ENCODE measurements at places on chromosomes 6 and 20. TPM values are rescaled to one million over a fixed set of nuclear protein-coding genes. Genes with fewer than 3 reads are reported as not detected.

LINC00237 gene
- not detected for total RNA-seq

- no peak for DNase-seq
These were observed 6.0 kb upstream of the MYLK4 start for GRCh38 chr6:2756687-2757224.

NR2E1 gene
- not detected for total RNA-seq

BMP2 gene
- total RNA-seq = not detected

SLC12A5 gene
- total RNA-seq = 0.53 TPM

HLA-DQB2 gene
- total RNA-seq = not detected

DNA sequence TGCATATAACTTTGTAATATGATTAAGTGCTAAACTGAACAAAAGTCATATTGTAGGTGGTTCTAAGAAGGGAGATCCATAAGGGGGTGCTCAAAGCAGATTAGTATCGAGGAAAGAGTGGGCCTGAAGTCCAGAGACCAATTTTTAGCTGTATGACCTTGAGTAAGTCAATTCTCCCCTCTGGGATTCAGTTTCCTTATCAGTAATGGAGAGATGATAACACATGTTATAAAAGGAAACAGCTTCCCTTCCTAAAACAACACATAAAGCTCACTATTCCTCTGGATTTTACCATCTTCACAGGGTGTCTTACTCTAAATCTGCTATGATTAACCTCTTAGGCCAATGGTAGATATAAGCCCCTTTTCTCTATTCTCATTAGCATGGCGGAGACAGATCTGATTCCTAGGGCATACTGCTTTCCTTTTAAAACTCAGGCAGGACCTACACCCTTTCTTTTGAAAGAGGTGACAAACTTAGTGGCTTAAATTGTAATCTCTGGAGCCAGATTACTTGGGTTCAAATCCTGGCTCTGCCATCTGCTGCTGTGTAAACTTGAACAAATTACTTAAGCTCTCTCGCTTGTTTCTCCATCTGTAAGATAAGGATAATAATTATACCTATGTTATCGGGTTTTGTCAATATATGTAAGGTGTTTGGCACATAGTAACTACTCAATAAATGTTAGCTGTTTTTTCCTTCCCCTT lies 39.5 kb downstream of the ACSS2 start:
- DNase-seq = no peak

DNA sequence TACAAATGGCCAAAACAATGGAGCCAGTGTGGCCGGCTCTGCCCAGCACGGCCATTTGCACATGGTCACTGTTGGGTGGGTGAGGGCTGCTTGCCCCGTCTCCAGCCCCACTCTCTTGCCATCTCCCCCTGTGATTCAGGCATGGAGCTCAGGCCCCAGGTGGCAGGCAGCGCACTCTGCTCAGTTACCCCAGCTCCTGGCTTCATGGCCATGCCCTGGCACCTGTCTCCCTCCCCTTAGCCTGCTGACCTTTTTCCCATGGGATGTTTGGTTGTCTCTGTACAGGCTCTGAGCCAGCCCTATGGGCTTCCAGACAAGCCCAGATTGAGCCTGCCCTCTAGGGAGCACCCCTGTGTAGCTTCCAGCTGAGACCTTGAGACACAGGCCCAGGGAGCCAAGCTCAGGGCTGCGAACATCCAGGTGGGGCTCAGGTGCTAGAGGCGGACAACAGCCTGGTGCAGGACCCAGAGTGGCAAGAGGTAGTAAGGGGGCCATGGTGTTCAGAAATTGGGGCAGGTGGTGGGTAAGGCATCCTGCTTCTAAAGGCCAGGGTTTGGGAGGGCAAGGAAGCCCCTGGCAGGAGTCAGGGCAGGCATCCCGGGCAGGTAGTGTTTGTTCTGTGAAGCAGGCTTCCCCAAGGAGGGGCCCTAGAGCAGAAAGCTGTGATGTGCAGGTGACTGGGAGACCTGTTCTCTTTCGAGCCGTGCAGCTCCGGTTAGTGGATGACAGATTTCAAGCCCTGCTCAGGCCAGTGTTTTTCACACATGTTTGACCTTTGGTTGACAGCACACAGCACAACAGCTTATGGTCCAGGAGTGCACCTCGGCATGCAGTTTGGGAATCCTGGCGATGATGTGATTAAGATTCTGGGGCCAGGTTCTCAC lies 17.7 kb downstream of the SYNJ2 start:
- DNase-seq = no peak

HNF4A gene
- total RNA-seq = not detected

DNA sequence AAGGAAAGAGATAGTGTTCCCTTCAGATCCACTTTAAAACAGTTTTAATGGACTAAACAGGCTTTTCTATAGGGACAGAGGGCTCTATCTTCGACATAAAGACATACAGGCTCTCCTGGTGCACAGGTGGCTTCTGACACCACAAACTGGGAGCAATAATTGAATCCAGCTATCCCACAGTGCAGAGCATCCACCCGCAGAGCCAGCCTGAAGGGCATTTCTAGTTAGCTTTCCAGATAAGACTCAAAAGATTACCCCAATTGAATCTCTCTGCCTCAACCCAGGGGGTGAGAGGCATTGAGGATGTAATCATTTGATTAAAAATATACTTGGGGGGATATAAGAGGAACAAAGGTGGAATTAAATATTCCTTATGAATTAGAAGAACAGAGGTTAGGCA lies 64.8 kb upstream of the BEND3 start:
- DNase-seq = no peak

DNA sequence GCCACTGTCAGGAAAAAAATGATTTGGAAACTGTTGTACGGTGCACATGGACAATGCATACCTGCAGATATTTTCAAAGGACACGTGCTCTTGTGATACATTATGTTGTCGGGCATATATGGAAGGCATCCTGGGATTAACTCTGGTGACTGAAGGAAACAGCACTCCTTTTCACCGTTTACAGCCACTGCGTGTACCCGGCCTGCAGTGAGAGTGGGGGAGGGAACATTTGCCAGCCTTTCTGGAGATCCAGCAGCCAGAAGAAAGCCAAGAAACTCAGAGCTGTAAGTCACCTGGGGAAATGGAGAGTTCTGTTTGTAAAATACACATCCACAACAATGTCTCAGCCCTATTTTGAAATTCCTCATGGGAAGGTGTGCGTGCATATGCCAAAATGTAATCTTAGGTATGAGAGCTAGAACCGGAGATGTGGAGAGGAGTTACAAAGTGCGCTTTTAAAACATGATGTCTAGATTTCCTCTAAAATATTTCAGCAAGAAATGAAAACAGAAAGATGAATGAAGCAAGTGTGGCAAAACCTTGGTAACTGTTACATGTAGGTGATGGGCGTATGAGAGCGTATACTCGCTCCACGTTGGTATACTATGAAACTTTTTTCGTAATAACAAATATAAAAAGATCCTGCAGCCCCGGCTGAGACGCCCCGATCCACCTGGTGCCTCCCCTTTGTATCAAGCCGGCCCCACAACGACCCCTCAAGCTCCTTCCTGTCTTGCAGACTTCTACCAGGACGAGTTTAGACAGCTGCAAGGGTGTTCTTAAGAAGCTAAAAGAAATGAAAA lies 8.6 kb upstream of the FOXF2 start:
- no peak for DNase-seq

All from activated CD4-positive, alpha-beta memory T cell treated with anti-CD3 and anti-CD28 coated beads, Interleukin-2, amount 10 ng/mL, durations not matched to agents 7 days and 5 days (primary cell).